Stimulated activated CD8-positive, alpha-beta memory T cell treated with anti-CD3 and anti-CD28 coated beads, Interleukin-4, amount 100 ng/mL, for 4 hours (primary cell): ENCODE measurements at places on chromosomes 5 and 9.

GRCh38 chr5:61586096-61587084 lies 254.3 kb downstream of the ZSWIM6 start:
- no peak for DNase-seq

- DNase-seq, result no peak
These were observed 19.6 kb upstream of the TIFAB start for GRCh38 chr5:135471726-135472125.

DNA sequence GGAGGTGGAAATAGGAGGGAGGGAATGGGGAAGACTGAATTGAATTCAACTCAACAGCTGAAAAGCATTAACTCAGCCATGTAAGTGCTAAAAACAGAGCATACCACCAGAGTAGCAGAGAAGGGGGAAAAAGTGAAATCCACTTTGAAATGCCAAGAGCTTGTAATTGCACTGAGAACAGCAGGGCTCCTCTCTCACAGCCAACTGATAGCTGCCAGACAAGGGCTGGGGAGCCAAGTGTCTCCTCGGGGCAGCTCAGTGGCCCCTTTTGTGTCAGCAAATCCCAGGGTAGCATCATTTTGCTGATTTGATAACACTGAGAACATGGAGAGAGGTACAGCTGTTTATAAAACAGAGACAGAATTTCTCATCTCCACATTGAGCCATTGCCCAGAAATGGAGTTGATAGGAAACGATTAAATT lies 182.5 kb downstream of the FRMD3 start:
- DNase-seq, result no peak

GRCh38 chr5:59817536-59817935 lies 76.0 kb downstream of the PDE4D start:
- no peak for DNase-seq

DNA sequence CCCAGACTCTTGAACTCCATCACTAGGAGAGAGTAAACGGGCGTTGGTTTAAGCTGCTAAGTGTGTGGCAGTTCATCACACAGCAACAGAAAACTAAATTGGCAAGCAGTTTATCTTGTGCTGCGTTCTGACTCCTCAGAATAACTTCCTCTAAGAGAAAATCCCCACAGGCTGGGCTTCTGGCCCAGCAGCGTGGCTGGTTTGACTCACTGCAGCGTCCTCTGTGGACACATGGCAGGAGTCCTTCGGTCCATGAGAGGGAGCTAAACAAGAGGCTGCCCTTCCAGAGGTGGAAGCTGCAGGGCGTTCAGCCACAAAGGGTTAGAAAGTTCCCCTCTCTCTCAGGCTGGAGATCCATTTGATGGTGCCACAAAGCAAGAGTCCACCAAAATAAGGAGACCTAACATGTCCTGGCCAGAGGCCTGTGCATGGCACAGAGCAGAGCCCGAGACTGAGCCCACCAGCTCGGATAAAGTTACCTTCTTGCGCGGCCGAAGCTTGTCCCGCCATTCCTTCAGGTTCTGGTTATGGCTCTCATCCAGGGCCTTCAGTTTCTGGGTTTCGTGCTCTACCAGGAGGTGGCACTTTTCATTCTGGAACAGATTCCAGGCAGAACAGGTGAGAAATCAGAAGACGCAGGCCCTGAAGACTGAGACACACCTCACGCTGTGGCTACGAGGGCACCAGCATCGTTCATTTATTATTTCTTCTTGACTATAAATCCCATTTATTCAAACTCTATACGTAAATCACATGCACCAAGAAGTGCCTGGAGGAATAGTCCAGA lies 46.2 kb upstream of the FBXW11 start:
- DNase-seq, result no peak

DNA sequence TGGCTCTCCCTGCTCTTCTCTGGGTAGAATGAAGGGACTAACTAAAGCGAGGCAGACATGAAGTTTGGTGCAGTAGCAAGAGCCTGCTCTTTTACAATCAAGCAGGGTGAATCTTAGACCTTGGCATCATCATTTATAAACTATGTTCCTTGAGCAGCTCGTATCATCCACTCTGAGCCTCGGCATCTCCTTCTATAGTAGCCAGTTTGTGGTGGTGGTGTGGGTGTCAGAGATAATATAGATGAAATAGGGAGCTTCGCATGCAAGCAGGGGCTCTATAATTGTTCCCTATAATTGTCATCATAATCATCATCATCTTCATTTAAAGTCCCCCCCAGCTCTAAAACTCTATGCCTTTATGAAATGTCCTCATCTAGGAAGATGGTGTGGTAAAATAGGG lies 72.5 kb upstream of the SAP30L start:
- DNase-seq, result no peak

- DNase-seq, result no peak
These were observed 159.4 kb downstream of the FBN2 start for GRCh38 chr5:128378632-128379031.

GRCh38 chr5:140000332-140000731 lies 42.8 kb downstream of the NRG2 start:
- no peak for DNase-seq

GRCh38 chr5:67299231-67299735 lies 102.7 kb upstream of the CD180 start:
- no peak for DNase-seq

GRCh38 chr5:131282235-131282634 lies 18.4 kb downstream of the CDC42SE2 start:
- no peak for DNase-seq

DNA sequence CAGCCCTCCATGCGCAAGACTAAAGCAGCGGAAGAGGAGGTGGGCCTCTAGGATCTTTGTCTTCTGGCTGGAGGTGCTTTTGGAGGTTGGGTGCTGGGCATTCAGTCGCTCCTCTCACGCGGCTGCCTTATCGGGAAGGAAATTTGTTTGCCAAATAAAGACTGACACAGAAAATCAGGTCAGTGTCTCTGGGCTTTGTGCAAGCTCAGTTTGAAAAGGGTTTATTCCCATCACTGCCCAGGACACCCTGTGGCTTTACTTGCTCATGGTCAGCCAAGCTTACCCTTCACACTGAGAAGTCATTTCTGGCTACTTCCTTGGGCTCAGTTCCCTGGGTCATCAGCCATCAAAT lies 10.5 kb downstream of the SLC2A8 start:
- no peak for DNase-seq

GRCh38 chr5:119327018-119327417 lies 28.8 kb upstream of the TNFAIP8 start:
- DNase-seq, result no peak

- DNase-seq, result no peak
These were observed 83.8 kb upstream of the STC2 start for GRCh38 chr5:173411791-173412555.

GRCh38 chr9:121604242-121604641 lies 47.2 kb upstream of the DAB2IP start:
- no peak for DNase-seq

DNA sequence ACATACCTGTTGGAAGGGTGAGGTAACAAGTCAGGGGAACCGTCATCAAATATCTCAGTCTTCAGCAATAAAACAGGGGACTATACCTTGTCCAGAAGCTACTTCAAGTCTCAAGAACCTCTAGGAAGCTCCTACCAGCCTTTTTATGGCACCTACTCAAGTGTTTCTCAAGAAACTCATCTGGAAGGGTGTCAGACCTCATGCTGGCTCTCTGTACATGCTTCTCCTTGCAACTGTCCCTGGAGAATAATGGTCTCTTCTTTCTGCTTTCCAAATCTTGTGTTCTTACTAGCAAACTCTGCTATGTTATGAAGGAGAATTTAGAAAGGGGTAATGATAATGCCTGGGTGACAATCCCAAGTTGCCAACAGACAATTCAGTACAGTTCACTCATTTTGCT lies 8.3 kb upstream of the PTAR1 start:
- DNase-seq, result no peak

GRCh38 chr5:144567421-144567780 lies 396.7 kb downstream of the KCTD16 start:
- no peak for DNase-seq

DNA sequence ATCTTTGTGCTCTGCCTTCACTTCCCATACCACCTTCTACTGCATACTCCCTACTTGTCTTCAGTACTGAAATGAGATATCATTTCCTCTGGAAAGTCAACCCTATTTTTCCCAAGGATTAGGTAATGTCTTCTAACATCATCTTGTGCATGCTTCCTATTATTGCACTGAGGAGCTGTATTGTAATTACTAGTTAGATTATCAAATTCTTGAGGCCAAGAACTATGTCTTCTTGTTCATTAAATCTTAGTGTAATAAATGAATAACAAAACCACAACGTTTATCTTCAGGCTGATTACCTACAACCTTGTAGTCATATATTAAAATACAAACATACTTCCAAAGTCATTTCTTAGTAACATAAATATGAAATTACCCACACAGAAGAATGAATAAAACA lies 87.9 kb upstream of the POU5F2 start:
- no peak for DNase-seq

DNA sequence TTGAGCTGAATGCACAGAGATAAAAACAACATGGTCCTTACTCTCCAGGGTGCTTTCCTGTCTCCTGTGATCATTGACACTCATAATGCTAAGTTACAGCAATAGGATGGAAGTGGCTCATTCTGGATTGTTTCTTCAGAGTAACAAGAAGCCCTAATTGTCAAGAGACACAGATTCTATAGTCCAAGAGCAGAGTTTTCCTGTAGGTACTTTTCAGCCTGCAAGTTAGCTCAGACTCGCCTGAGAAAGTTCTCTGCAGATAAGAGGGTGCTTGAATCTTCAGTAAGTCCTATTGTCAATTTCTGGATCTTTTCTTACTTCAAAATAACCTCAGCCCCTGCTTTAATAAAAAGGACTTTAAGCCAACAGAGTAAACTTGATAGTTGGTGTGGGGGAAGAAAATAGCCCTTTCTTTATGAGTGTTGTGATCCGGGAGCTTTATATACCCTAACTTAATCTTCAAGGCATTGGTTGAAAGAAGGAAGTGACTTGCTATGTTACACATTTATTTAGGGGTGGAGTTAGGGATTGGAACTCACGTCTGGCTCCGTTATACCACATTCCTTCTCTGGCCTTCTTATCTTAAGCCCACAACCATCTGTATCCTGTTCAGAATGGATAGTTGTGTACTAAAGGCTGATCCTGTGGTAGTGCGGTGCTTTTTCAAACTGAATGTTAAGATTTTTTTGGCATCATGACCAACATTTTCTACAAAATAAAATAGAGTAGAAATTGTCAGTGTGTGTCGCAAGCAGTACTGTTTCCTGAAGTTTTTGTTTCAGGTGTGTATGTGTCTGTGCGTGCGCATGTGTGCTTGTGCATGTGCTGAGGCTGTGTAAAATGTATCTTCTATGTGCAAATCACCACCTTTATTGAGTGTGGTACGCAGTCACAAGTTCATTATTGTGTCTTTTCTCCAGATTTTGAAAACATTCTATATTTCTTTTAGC lies 173.9 kb downstream of the WDR70 start:
- no peak for DNase-seq

- no peak for DNase-seq
These were observed 156.6 kb downstream of the YIPF5 start for GRCh38 chr5:144013816-144014215.

DNA sequence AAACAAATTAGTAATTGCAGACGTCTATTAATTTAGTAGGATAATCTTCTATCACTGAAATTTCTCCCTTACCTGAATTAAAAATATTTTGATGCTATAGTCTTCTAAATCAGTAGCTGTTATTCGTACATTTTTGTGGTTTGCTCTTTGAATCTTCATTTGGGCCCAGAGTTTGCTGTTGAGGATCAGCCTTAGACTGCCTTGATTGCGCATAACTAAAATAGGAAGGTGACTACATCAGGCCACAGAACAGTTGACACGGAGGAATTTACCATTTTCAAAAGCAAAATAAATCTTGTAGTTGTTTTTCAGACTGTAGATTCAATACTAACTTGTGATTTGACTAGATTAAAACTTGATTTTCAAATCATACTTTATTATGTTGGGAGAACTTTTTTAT lies 11.8 kb upstream of the NADK2 start:
- no peak for DNase-seq

DNA sequence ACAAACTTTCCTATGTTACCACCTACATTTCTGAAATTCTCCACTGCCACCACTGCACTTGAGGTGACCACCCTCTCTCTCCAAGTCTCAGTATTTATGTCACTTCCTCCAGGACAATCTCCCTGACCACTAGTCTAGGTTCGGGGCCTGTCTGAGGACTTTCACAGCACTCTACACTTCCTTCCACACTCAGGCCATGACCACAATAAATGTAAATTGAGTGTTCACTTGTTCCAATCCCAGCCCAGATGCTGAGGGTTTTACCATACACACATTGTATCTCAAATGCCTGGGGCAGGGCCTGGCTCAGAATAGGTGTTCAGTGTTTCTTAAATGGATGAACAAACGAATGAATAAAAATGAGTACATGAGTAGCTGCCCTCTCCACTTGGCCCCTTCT lies 26.9 kb upstream of the CCNG1 start:
- no peak for DNase-seq

DNA sequence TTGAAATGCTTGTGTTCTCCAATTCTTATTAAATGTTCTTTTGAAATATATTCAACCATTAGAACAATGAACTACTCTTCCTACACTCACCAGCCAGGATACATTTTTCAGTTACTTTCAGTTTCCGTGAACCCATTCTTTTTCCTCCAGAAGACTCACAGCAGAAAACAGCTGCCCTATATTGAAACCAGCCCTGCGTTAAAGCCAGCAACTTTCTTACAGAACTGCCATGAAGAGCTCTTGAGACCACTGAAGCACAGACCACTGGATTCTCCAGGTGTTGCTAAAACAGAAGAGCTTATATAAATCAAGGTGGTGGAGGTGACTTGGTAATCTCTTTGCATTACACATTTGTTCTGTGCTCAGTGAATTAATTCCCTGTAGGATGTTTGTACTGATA lies 365.9 kb upstream of the C9orf72 start:
- DNase-seq, result no peak

- DNase-seq, result no peak
These were observed 7.4 kb downstream of the NIPBL start for GRCh38 chr5:36883894-36884462.

DNA sequence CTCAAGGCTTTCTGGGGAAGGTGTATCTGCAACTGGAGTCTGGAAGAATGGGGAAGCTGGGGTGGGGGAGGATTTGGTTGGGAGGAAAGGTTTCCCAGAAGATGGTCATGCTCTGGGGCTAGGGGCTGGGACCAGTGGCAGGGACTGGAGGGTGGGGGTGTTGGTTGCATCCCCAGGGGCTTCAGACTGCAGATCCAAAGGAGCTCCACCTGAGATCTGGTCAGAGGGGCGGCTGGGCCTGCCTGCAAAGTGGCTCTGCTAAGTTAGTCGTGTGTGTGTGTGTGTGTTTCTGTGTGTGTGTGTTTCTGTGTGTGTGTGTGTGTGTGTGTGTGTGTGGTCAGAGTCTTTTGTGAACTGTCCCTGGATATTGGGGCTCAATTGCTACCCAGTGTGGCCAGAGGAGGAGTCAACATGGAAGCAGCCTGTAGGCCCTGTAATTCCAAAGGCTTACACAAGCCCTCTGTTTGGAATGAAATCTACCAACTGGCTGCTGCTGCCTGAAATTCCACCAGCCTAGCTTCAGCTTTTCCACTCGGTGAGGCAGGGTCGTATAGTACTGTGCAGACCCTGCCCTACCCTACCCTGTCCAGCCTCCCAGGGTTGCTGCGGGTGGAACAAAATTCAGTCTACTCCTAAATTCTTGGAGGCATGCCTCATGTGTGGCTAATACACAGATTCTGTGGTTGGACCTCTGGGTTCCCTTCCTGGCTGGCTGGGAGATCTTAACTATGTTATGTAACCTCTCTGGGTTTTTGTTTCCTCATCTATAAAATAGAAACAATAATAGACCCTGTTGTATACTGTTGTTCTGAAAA lies 12.5 kb upstream of the SYNPO start:
- no peak for DNase-seq

- no peak for DNase-seq
These were observed 129.8 kb downstream of the TMEM174 start for GRCh38 chr5:73302797-73303147.

GRCh38 chr9:84592918-84593317 lies 76.6 kb upstream of the NTRK2 start:
- DNase-seq, result no peak

GRCh38 chr9:91395106-91395552 lies 28.5 kb downstream of the NFIL3 start:
- no peak for DNase-seq
